ENCODE measurements at places on chromosomes 1 and 21.

GRCh38 chr1:93603601-93604000 lies 78.0 kb downstream of the BCAR3 start:
- DNase-seq, result no peak

DNA sequence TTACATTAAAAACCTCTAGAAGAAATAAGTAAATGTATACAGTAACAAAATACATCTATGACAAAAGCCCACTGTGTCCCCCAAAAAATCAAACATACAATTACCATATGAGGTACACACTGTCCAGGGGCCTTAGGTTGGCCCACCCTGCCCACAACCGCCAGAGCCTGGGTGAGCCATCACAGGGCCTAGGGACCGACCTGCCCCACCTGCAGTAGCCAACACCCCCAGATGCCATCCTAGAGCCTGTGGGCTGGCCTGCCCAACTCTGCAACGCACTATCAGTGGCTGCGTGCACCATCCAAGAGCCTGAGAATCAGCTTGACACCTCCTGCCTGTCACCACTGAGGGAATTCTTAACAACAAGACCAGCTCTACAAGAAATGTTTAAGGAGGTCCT lies 39.0 kb downstream of the FAF1 start:
- DNase-seq, result no peak

DNA sequence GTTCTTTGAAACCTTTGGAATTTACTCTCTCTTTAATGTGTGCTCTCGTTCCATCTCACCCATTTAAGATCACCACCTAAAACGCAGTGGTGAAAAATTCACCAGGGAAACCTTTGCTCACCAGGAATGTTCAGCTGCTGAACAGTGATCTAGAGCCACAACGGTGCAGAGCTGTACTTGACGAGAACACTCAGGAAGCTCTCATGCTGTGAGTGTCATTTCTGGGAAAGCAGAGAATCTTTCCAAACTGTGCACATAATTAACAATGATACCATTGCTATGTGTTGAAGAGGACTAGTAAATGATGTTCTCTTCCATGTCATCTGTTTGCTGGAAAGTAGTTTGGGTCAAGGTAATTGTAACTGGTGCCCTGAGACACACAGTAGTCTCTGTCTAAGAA lies 117.1 kb downstream of the ZZZ3 start:
- DNase-seq, result no peak

DNA sequence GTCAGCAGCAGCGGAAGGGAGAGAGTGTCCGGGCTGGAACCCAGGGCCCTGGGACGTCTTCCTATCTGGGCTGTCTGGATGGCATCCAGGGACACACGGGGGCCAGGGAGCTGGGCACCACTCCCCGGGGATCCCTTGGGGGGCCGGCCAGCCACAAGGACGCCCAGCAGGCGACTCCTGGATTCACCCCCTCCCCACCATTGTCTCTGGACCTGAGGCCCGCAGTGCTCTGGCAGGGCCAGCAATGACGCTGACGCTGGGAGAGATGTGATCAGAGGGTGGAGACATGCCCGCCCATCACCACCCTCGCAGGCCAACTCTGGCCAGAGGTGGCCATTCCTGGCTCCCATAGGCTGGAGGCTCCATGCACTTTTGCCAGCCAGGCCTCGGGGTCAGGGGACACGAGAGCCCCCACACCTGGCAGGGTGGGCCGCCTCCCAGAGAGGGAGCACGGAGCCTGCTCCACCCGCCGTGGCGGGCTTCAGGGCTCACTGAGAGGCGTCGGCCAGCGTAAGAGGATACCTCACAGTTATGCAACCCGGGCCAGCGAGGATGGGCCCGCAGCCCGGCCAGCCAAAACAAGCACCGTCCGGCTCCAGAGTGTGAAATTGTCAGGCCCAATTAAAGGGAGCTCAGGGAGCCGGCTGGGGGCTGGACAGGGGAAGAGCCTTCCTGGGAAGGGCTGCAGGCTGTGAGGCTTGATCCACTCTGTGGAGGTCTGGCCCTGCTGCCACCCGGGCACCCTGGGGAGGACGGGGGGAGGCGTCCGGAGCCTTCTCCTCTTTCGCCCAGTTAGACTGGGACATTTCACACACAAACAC lies 10.3 kb downstream of the ACTRT2 start:
- peak; percentile 57 for DNase-seq

- peak; percentile 67 for DNase-seq
Observed at GRCh38 chr1:12407050-12407961, 177.5 kb downstream of the VPS13D start.

DNA sequence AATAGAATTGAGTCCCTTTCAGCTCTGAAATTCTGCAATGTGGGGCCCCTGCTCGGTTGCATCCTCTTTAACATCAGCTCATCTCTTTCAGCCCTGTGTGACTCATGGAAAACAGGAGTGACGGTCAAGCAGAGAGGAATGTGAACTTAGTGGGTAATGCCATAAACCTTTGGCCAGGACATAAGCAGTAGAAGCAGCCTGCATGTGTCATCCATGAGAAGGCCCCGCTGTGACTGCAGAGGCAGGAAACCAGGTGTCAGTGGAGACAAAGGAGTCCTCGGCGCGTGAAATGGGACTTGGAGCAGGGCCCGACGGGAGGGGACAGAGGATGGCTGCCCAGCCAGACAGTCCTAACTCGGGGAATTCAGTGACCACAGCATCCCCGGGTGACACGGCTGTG lies 21.1 kb upstream of the EPHB2 start:
- DNase-seq, result no peak

DNA sequence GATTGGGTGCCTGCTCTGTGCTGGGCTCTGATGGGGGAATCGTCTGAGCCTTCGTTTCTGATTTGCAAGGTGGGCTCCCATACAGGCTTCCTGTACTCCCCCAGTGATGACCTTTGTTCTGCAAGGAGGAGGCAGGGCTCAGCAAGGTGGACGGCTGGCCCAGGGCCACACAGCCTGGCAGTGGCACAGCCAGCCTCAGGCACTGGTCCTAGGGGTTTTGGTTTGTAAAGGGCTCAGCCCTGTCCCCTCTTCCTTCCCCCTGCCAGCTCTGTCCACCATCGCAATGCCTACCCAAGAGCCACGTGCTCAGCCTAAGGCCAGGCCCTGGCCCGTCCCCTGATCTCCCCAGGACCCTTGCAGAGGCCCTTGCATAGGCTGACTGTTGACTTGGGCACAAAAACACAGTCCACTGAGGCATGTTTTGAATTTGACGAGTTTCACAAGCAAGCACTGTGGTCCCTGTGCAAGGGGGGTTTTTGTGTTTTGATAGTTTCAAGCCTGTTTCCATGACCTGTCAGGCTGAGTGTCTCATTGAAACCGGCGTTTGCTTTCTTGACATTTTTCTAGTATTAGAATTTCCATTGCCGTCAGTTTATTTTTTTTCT lies 39.5 kb upstream of the TNFRSF1B start:
- DNase-seq, result no peak

DNA sequence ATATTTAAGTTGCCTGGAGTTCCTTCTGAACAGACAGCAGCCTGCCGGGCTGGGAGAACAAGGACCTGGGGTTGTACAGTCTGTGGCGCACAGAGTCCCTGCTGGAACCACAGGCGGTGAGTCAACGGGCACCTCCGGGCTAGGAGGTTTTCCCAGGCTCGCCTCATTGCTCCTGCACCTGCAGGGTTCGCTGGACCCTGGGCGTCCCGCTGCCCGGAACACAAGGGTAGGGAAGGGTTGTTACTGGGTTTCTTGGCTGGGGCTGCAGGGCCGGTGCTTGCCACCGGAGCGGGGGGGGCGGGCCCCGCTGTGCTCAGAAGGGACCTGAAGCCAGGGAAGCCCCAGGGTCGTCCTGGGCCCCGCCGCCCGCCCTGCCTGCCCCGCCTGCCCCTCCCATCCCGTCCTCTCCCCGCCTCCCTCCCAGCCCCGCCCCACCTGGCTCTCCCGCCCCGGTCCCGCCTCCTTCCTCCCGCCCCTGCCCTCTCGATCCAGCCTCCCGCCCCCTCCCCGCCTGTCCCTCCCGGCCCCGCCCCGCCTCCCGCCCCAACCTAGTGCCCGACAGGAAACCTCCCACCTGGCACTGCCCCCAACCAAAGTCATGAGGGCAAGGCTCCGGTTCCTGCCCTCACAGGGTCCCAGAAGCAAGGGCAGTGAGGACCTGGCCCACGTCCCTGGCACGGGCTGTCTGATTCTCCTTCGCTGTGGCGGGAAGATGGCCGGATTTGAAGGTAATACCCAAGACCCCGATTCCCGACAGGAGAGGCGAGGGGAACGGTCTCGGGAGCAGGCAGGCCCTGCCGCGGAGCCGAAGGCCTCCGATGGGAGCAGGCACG lies 6.8 kb downstream of the JMJD4 start:
- no peak for DNase-seq

DNA sequence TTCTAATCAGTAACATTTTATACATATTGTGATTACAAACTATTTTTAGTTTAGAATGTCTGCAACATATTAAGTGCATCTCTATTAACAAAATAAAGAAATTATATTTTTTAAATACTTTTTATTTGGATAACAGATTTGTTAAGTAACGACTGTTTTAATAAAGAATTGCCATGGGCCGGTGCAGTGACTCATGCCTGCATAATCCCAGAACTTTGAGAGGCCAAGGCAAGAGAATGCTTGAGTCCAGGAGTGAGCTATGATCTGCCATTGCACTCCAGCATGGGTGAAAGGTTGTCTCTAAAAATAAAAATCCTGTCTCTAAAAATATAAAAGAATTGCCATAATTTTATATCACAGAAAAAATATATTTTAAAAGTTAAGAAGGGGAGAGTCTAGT lies 4.1 kb downstream of the LRRIQ3 start:
- DNase-seq, result no peak

DNA sequence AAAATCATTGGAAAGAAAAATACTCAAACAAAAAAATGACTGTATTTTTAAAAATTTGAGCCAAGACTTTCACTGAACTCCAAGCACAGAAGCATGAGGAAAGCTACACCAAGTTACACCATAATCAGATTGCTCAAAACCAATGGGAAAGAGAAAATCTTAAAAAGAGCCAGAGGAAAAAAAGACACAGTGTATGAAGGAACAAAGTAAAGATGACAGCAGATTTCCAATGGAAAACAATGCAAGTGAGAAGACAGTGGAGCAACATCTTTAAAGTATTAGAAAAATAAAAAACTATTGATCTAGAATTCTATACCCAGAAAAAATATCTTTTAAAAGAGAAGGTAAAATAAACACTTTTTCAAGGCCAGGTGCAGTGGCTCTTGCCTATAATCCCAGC lies 147.8 kb upstream of the ZBTB40 start:
- DNase-seq, result no peak

GRCh38 chr1:179082333-179082998 lies 596 bp downstream of the TOR3A start:
- peak; percentile 18 for DNase-seq

GRCh38 chr1:78047106-78047505 lies 1.3 kb downstream of the GIPC2 start:
- no peak for DNase-seq

- no peak for DNase-seq
Observed at GRCh38 chr1:25649505-25650288, 33.1 kb downstream of the MAN1C1 start.

GRCh38 chr1:209406168-209406567 lies 177.3 kb upstream of the CAMK1G start:
- no peak for DNase-seq

DNA sequence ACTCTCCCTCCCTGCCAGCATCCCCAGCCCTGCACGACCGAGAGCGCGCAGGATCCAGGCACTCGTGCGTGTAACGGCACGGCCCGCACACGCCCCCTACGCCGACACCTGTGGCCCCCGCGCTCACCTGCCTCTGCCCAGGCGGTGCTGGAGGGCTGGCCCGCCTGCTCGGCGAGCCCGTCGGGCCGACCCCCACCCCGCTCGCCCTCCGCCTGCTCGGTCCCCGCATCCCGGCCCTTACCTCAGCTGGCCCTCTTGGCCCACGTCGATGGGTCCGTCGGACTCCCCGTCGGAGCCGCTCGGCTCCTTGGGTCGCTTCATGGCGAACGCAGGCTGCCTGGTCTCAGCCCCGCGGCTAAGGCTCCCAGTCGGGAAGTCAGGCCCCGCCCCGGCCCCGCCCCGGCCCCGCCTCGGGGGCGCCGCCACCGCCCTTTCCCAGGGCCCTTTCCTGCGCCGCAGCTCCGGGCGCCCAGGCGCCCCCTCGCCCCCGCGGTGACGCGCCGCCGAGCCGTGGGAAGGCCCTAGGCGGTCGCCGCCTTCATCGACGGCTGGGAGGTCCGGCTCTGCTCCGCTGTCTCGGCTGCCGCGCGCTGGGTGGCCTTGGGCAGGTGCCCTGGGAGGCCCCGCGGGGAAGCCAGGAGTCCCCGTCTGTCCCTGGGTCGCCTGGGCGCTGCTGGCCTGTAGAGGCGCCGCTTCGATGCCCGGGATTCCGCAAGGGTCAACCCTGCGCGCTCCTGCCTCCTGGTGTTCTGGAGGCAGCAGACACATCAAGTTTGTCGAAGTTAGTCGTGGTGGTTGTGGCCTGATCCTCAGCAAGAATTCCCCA lies at the start of gene HEYL:
Gene HEYL (minus strand): TSS at position 339 of the 826 bp plus-strand sequence. CDS start 18 bp downstream, at position 321.
- DNase-seq, result no peak

DNA sequence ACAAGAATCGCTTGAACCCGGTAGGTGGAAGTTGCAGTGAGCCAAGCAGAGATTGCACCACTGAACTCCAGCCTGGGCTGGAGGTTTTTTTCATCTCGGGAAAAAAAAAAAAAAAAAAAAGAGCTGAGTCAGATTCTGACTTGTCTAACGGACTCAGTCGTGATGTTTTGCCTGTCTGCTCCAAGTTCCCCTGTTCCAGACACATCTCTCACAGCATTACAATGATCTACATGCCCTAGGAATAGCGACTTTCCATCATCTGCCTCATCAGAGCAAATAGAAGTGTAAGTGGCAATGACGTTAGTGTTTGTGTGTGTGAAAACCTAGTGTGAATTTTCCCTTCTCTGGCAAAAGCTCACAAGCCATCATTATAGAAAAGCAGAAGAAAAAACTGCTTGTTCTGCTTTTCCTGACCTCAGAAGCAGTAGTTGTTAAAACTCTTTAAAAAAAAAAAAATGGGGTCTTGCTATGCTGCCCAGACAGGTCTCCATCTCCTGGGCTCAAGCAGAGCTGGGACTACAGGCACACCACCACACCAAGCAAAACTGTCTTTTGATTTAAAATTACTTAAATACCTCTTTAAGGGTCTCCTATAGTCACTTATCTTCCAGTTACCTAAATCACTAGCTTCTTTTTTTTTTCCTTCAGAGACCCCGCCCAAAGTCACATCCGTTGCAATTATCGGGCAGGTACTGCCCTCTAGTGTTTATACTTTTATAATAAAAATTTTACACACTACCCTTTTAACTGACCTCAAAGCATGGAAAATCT lies 37.3 kb downstream of the PLEKHO1 start:
- peak; percentile 84 for DNase-seq

DNA sequence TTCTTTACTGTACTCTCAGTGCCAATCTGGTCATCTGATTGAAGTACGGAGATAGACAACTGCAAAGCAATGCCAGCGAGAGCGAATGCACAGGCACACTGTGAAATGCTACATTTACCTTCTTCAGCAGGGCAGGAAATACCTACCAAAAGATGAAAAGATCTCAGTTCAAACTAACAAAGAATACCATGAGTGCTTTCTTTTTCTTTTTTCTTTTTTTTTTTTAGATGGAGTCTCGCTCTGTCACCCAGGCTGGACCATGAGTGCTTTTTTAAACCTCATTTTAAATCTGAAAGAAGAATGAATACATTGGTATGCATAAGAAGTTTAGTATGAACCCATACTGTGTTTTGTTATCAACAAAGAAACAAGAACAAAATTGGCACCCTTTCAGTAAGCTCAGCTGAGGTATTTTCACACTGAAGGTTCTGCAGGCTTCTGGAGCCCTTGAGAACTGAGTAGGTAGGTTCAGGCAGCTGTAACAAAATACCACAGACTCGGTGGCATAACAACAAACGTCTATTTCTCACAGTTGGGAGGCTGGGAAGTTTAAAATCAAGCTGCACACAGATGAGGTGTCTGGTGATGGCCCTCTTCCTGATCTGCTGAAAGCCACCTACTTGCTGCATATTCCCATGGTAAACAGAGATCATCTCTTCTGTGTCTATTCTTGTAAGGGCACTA lies 1.7 kb upstream of the CHI3L2 start:
- no peak for DNase-seq

GRCh38 chr1:91806769-91807700 lies 78.9 kb downstream of the TGFBR3 start:
- no peak for DNase-seq
